ENCODE measurements at places on chromosomes 5 and 9. TPM values are rescaled to one million over a fixed set of nuclear protein-coding genes. Genes with fewer than 3 reads are reported as not detected.

The TOR1A gene
- total RNA-seq, result 14.0 TPM

The PCDHGA1 gene
- 3.6 TPM for total RNA-seq

The AJM1 gene
- 2.6 TPM for total RNA-seq

GRCh38 chr5:76069061-76069735, 14.0 kb upstream of the SV2C start:
- DNase-seq, result no peak
- peaks cover 8% of the 10 kb centered on the region for H3K27me3 ChIP-seq
- H3K36me3 ChIP-seq, result no peaks in the 10 kb centered on the region
- H3K27ac ChIP-seq, result no peak overlapping the region
- H3K4me3 ChIP-seq, result no peak overlapping the region

The CARTPT gene
- total RNA-seq, result not detected

DNA sequence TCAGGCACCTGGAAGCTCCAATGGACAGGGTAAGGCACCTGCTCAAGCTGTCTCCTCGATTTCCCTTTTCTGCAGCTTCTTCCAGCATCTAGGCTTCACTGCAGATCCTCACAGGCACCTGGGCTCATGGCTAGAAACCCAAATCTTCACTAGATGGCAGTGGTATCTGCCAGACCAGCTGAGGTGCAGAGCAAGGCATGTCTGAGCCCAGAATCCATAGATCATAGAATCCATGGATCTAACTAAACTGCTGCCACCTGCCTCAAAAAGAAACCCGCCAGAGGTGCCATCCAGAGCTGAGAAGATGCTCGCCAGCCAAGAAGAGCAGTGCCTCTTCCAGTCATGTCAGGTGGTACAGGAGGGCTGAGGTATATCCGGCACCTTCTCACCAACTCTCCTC, 6.9 kb downstream of the SHC3 start:
- no peak for DNase-seq
- H3K4me3 ChIP-seq, result no peak overlapping the region
- H3K27me3 ChIP-seq, result peaks cover 24% of the 10 kb centered on the region
- no peaks in the 10 kb centered on the region for H3K4me1 ChIP-seq
- no peaks in the 10 kb centered on the region for H3K36me3 ChIP-seq

The CCDC152 gene
- total RNA-seq, result 2.9 TPM

The SOX30 gene
- not detected for total RNA-seq

GRCh38 chr5:95022967-95023695, 261.8 kb downstream of the MCTP1 start:
- no peak overlapping the region for H3K27ac ChIP-seq
- H3K4me3 ChIP-seq, result no peak overlapping the region
- peaks cover 5% of the 10 kb centered on the region for H3K4me1 ChIP-seq
- H3K27me3 ChIP-seq, result no peaks in the 10 kb centered on the region

The POLR1E gene
- total RNA-seq, result 12.8 TPM

All from heart left ventricle (tissue), 16 donors.